Stimulated activated CD4-positive, alpha-beta T cell treated with anti-CD3 and anti-CD28 coated beads, Interleukin-2, amount 100 ng/mL, for 24 hours (primary cell): ENCODE measurements at places on chromosomes 4 and X.

GRCh38 chr4:87036713-87037112 lies 101.9 kb downstream of the AFF1 start:
- DNase-seq, result no peak

- no peak for DNase-seq
These were observed 191.0 kb upstream of the NPY2R start for GRCh38 chr4:155017426-155017825.

GRCh38 chrX:19630228-19630627 lies 114.9 kb upstream of the MAP3K15 start:
- DNase-seq, result no peak

- no peak for DNase-seq
These were observed 1161.3 kb downstream of the C4orf33 start for GRCh38 chr4:130257271-130257670.

DNA sequence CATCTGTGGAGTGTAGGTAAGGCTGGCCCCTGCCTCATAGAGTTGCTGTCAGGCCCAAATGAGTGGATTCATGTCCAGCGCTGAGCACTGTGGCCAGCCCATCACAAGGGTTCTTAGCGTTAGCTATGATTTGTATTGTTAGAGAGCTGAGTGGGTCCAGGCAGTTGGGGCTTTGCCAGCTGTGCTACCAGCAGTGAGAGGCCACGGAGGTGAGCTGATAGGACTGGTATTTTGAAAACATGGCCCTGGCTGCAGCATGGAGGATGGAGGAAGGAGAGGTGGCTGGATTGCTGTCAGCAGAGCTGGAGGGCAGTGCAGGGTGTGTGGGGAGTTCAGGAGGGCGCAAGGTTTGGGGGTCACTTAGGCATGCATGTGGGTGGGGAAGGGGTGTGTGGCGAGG lies 69.8 kb downstream of the PSAPL1 start:
- DNase-seq, result no peak

DNA sequence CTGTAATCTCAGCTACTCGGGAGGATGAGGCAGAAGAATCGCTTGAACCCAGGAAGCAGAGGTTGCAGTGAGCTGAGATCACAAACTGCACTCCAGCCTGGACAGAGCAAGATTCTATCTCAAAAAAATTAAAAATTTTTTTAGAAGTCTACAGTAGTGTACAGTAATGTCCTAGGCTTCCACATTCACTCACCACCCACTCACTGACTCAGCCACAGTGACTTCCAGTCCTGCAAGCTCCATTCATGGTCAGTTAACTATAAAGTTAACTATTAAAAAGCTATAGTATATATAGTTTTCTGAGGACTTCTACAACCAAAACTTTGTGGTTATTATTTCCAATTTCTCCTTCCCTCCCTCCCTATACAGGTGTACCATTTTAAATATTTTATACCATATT lies 34.7 kb upstream of the NEUROG2 start:
- DNase-seq, result no peak

DNA sequence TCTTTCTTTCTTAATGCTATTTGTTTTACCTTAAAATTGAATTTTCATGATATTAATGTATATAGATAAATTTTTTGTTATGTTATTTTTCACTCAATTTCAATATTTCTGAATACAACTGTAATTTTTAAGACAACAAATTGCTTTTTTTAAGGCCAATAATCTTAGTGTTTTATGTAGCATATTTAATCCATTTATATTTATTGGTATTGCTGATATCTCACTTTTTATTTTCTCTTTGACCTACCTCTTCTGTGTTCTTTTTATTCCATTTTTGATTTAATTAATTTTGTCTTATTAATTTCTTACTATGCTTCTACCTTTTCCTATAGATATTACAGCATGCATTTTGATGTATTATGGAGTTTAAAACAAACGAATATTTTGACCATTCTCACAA lies 460.1 kb upstream of the AGA start:
- no peak for DNase-seq

- no peak for DNase-seq
These were observed 435.3 kb downstream of the ZIC3 start for GRCh38 chrX:138001226-138001625.

- no peak for DNase-seq
These were observed 326.7 kb downstream of the MAPK10 start for GRCh38 chr4:86033171-86033570.

GRCh38 chr4:123244137-123244536 lies 152.5 kb upstream of the SPRY1 start:
- no peak for DNase-seq

DNA sequence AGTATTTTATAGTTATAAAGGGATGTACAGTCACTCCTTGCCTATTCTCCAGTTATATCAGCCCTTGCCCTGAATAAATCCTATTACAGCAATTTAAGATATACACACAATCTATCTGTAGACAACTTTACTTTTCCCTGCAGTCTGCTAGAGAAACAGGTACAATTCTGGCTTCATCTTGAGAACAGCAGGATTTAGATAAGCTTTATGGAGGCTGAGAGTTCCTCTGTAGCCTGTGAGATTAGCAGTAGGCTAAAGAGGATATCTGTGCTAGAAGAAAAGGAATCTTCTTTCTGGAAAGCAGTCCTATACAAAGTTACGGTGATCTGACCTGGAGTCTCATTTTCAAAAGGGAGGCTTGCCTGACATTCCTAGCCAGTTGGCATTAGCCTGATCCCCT lies 290.3 kb downstream of the GALNTL6 start:
- no peak for DNase-seq

GRCh38 chr4:41590591-41590990 lies 52.6 kb downstream of the LIMCH1 start:
- no peak for DNase-seq

DNA sequence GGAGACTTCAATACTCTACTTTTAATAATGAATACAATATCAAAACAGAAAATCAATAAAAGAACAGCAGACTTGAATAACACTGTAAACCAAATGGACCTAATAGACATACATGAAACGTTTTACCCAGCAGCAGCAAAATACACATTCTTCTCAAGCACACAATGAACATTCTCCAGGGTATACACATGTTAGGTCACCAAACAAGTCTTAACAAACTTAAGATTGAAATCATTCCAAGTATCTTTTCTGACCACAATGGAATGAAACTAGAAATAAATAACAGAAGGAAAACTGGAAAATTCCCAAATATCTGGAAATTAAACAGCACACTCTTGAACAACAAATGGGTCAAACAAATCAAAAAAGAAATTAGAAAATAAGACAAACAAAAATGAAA lies 145.0 kb upstream of the CT83 start:
- no peak for DNase-seq

DNA sequence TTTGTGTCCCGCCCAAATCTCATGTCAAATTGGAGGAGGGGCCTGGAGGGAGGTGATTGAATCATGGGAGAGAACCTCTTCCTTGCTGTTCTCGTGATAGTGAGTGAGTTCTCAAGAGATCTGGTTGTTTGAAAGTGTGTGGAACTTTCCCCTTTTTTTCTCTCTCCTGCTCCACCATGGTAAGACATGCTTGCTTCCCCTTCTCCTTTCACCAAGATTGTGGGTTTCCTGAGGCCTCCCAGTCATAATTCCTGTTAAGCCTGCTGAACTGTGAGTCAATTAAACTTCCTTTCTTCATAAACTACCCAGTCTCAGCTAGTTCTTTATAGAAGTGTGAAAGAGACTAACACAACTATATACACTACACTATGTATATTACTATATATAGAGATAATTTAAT lies 697.8 kb upstream of the HS3ST1 start:
- DNase-seq, result no peak

GRCh38 chrX:13015536-13016236 lies 28.7 kb downstream of the FAM9C start:
- no peak for DNase-seq

DNA sequence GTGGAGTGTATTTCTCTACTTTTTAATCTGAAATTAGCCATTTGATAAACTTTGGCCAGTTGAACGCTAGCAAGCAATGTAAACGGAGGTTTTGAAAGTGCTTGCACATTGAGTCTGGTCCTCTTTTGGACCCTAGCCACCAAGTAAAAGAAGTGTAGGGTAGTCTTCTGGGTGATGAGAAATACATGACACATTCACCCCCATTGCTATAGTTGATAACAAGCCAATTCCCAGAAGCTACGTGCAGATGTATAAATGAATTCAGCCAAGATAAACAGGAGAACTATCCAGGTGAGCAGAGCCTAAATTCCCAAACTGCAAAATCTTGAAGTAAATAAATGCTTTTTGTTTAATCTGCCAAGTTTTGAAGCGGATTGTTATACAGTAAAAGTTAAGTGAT lies 965.4 kb upstream of the GRIA3 start:
- DNase-seq, result no peak

GRCh38 chr4:87074121-87074488 lies 139.3 kb downstream of the AFF1 start:
- DNase-seq, result no peak

- DNase-seq, result peak; percentile 4
These were observed 130.4 kb downstream of the BCOR start for GRCh38 chrX:39967348-39967747.

- DNase-seq, result no peak
These were observed 708 bp downstream of the BCLAF3 start for GRCh38 chrX:19990151-19990555.

GRCh38 chrX:3532581-3533085 lies 180.8 kb downstream of the PRKX start:
- DNase-seq, result no peak
